ENCODE measurements at places on chromosomes 7 and 10. TPM values are rescaled to one million over a fixed set of nuclear protein-coding genes. Genes with fewer than 3 reads are reported as not detected.

DNA sequence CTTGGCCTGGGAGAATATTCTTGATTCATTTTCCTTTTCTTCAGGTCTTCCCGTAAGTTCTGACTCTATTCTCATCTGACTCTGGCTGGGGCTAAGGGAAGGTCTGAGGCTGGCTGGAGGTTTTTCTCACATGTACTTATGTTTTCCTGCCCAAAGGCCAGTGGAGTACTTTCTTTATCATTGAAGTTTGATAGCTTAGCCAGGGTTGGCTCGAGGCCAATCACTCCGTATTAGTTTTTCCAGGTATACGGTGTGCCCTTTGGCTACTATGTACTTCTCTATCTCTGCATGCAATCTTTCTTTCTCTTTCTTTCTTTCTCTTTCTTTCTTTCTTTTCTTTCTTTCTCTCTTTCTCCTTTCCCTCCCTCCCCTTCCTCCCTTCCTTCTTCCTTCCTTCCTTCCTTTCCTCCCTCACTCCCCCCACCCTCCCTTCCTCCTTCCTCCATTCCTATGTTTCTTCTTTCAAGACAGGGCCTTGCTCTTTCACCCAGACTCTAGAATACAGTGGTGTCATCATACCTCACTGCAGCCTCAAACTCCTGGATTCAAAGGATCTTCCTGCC, 26.8 kb upstream of the VKORC1L1 start:
- no peak for DNase-seq

- no peak for DNase-seq
Measured at GRCh38 chr10:125071008-125071407, 89.4 kb downstream of the CTBP2 start.

DNA sequence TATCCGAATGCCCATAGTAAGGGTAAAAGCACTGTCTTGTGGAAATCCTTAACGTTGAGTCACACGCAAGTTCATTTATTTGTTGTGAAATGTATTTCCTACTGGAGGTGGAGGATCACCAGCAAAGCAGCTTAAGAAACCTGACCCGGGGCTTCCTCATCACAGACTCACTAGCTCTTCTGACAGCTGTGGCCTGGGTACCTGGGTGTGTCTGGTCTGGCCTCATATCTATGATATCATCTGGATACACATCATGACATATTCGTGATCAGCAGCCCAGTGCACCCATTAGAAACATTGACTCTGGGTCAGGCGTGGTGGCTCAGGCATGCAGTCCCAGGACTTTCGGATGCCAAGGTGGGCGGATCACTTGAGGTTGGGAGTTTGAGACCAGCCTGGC, 8.8 kb downstream of the DRGX start:
- peak; percentile 78 for DNase-seq

DNA sequence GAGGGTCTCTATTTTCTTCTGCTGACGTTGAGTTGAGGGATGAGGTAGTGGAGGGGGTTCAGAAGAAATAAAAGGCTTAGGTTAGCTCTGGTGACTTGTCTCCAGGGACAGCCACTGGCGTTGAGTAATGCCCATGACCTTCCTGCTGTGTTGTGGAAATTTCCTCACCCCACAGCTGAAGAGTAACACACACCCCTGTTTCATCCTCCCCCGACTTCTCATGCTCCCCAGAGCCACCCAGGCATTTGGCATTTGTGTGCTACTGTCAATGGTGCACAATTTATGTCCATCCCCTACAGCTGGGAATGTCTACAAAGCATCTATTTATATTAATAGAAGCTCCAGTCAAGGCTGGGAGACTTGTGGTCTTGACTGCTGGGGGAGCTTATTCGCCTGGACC, 4.7 kb upstream of the TMEM72 start:
- DNase-seq = no peak

DNA sequence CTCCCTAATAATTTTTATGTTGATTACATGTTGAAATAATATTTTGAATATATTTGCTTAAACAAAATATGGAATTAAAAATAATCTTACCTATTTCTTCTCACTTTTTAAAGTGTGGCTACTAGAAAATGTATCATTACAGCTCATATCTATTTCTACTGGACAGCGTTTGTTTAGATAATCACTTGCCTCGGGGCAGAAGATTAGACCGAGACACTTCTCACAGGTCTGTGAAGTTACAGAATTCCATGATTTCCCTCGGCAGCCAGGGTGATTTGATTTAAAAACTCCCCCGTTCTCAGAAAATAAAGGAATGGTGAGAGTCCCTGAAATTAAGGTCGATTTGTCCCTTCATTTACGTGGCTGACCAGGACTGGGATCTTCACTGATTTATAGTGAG, 162.5 kb downstream of the DGKI start:
- no peak for DNase-seq

HOXA1 gene
- 0.23 TPM for total RNA-seq
